ENCODE measurements at places on chromosomes 4 and X. TPM values are rescaled to one million over a fixed set of nuclear protein-coding genes. Genes with fewer than 3 reads are reported as not detected.

Gene FRMPD3
- polyA plus RNA-seq, result 0.12 TPM

Gene CXCL11
- polyA plus RNA-seq, result not detected

Gene RAB9B
- 10.7 TPM for polyA plus RNA-seq

Gene ACE2
- polyA plus RNA-seq, result not detected

Gene ZXDB
- 6.4 TPM for polyA plus RNA-seq

Gene GNRHR
- polyA plus RNA-seq, result 0.30 TPM

Gene SULT1E1
- polyA plus RNA-seq, result not detected

Gene PABPC1L2B
- polyA plus RNA-seq, result not detected

DNA sequence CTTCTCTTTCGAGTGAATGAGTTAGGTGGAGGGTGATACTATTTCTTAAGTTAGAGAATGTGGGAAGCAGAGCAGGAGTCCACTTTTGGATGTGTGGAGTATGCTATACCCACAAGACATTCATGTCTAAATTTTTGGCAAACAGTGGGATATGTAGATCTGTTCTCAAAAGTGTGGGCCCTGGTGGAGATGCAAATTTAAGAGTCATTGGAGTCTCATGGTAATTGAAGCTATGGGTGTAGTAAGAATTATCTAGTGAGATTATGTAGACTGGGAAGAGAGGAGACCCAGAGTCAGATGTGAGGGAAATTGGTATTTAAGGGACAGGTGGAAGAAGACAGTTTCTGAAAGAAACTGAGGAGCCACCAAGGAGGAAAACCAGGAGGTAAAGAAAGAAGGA lies 7.0 kb downstream of the CEP135 start:
- DNase-seq, result no peak

- no peak for DNase-seq
These were observed 262.7 kb upstream of the ETNPPL start for GRCh38 chr4:109025471-109026076.

DNA sequence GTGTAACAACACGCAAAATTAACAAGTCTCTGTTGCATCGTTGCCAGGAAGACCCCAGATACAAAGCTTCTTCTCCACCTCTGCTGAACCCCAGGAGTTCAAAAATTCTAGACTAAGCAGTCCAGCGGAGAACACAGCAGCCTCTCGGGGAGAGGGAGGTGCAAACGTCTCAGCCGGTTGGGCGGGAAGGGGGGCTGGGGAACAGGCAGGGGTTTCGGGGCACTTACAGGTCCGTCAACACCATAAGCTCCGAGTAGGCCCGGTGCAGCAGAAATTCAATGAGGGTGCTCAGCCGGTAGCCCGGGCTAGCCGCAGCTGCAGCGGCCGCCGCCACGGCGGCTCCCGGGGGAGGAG lies 394 bp downstream of the MED14 start:
- peak; percentile 27 for DNase-seq

DNA sequence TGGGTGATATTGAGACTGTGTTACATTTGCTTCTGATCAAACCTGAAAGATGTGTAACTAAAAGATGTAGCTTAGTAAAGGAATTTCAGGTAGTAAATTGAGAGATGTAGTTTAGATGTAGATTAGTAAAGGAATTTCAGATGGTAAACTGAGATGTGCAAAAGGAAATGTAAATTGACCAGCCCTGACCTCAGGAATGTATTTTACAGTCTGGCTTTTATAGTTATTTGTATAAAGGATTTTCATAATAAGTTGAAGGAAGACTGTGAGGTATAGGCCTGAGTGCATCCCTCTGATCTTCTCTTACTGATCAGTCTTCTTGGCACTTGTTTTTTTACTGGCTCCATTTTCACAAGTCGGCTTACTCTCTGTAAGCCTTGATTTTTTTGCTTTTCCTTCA lies 3.2 kb downstream of the KLHL2 start:
- DNase-seq, result no peak

DNA sequence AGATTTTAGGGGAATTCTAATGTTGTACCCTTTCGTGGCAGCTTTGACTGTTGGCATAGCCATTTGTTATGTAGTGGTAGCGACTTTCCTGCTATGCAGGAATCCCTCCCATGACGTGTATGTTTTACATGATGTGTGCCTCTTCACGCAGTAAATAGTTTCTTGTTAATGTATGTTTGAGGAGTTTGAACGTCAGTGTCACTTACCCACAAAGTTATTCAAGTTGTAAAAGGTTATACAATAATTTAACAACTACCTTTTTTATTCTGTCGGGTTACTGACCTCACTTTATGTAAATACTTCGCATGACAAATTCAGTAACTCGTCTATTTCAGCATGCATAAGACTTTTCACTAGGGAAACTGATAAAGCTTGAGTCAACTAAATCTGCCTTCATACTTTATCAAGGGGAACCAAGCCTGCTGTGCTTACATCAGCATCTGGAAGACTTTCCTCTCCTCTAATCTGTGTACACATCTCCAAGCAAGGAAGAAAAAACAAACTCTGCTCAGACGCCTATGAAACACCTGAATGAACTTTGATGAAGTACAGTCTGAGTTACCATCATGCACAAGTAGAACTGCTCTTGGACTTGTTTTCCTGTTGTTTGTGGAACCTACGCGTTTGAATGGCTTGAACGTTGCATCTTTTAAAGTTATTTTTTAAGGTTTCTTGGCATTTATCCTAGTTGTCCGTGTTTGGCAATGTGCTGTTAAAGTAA lies 61.2 kb downstream of the SLC9A6 start:
- no peak for DNase-seq

All from muscle of arm (tissue), 14 donors.